Hepatocyte (in vitro differentiated cells): ENCODE measurements at places on chromosomes 13 and 19. TPM values are rescaled to one million over a fixed set of nuclear protein-coding genes. Genes with fewer than 3 reads are reported as not detected.

IFI30 gene
- polyA plus RNA-seq = 129 and 170 TPM in 2 replicates

DNA sequence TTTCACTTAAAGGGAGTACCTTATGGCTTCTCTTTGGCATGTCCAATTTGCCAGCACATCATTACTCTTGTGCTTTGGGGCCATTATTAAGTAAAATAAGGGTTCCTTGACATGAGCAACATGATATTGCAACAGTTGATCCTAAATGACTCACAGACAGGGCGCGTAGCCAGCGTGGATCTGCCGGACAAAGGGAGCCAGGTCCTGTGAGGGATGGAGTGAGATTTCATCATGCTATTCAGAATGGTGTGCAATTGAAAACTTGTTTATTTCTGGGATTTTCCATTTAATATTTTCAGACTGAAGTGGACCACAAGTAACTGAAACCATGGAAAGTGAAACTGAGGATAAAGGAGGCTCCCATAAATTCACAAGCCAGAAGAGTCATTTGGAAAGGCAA is 48.6 kb upstream of the WASF3 start:
- DNase-seq = no peak

DNA sequence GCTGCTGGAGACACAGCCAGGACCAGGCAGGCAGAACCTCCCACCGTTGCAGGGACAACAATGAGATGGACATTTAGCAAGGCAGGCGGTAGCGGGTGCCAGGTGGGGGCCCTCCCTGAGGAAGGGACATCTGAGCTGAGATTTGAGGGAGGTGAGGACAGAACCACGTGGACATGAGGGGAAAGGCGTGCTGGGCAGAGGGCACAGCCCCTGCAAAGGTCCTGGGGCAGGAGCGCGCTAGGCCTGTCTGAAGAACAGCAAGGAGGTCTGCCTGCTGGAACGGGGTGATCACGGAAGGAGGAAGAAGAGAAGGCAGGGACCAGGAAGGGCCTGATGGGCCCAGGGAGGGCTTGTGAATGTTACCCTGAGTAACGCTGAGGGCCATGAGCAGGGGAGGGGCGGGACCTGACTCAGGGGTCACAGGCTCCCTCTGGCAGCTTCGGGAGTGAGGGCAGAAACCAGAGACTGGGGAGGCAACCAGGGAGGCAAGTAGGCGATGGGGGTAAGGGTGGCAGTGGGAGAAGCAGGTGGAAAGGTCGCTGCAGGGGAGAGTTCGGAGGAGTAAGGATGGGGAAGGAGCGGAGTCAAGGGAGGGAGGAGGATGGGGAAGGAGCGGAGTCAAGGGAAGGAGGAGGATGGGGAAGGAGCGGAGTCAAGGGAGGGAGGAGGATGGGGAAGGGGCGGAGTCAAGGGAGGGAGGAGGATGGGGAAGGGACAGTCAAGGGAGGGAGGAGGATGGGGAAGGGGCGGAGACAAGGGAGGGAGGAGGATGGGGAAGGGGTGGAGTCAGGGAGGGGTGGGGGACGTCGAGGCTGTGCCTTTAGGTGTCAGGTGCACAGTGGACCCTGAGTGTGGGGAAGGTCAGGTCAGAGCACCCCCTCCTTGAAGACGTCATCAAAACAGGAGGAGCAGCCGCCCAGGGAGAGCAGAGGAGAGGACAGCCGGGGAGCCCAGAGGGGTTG is 15.7 kb upstream of the B3GNT3 start:
- DNase-seq = peak; percentile 34

GRCh38 chr13:71714802-71715375 is 152.1 kb downstream of the DACH1 start:
- DNase-seq = no peak

DNA sequence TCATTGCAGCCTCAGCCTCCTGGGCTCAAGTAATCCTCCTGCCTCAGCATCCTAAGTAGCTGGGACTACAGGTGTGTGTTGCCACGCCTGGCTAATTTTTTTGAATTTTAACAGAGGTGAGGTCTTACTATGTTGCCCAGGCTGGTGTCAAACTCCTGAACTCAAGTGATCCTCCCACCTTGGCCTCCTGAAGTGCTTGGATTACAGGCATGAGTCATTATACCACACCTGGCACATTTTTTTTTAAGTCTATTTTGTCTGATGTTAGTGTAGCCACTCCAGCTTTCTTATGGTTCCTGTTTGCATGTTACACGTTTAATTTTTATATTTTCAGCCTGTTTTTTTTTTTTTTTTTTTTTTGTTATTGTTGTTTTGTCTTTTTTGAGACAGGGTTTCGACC is 24.8 kb downstream of the KDM4B start:
- DNase-seq = no peak
